ENCODE measurements at places on chromosomes 12 and 14.

- DNase-seq: no peak
Observed at GRCh38 chr14:102540315-102541028, 30.9 kb upstream of the ANKRD9 start.

DNA sequence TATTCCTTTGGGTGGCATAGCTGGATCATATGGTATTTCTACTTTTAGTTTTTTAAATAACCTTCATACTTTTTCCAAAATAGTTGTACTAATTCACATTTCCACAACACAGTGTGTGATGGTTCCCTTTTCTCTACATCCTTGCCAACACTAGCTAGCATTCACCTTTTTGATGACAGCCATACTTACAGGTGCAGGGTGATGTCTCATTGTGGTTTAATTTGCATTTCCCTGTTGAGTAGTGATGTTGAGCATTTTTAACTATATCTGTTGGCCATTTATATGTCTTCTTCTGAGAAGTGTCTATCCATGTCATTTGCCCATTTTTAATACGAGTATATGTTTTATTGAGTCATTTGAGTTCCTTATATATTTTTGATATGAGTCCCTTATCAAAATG is 96.1 kb downstream of the TSHR start:
- no peak for DNase-seq

- no peak for DNase-seq
Observed at GRCh38 chr14:50371546-50371945, 25.1 kb downstream of the CDKL1 start.

DNA sequence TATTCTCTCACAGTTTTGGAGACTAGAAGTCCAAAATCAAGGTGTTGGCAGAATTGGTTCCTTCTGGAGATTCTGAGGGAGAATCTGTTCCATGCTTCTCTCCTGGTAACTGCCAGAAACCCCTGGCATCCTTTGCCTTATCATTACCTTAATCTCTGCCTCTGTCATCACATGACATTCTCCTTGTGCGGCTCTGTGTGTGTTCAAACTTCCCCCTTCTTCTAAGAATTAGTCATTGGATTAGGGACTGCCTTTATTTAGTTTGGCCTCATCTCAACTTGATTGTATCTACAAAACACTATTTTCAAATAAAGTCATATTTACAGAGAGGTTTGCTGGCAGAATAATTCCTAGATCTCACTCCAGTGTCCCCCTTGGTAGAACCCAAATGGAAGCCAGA is 68.9 kb downstream of the ZNF641 start:
- DNase-seq: no peak

- no peak for DNase-seq
Observed at GRCh38 chr12:108459149-108459548, 55.9 kb upstream of the FICD start.

All from NCI-H1048 (cell line).